ENCODE measurements at places on chromosomes 1 and 21. TPM values are rescaled to one million over a fixed set of nuclear protein-coding genes. Genes with fewer than 3 reads are reported as not detected.

TDRD5 gene
- not detected for total RNA-seq

- no peak for DNase-seq
Measured at GRCh38 chr1:25572708-25573590, 29.5 kb downstream of the LDLRAP1 start.

SH3D21 gene
- total RNA-seq = 0.06 TPM

- DNase-seq = no peak
Measured at GRCh38 chr1:228088586-228089498, 6.3 kb downstream of the ARF1 start.

DNA sequence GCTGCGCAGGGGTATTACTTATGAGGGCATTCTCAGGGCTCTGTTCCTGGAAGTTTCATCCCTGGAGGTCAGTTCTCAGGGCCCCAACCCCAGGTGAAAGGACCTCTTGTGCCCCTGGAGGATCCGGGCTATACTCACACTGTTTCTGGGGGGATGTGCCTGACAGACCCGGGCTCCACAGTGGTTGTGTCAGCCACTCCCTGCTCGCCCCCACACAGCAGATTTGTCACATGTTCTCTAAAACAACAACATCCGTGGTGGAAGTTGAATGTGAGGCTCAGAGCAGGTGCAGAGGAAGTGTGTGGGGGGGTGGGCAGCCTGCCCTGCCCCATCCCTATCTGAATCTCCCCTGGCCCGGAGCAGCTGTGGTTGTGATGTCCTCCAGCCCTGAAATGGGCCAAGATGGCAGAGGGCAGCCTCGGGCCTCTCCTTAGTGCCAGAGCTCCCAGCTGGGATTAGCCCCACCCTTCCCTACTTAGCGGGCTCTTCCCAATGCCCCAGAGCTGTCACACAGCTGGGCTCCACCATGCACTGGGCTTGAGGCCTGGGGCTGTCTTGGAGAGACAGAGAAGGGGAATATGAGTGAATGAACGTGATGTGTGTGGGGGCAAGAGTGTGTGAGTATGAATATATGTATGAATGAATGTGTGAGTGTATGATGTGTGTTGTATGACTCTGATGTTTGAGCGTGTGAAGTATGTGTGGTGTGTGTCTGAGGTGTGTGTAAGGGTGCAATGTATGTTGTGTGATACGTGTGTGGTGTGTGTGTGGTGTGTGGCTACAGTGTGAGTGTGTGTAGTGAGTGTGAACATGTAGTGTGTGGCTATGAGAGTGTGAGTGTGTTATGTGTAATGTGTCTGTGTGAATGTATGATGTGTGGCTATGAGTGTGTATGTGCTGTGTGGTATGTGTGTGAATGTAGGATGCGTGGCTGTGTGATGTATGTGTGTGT is 1.5 kb upstream of the FCMR start:
- no peak for DNase-seq

GSTM3 gene
- 228 TPM for total RNA-seq

DNA sequence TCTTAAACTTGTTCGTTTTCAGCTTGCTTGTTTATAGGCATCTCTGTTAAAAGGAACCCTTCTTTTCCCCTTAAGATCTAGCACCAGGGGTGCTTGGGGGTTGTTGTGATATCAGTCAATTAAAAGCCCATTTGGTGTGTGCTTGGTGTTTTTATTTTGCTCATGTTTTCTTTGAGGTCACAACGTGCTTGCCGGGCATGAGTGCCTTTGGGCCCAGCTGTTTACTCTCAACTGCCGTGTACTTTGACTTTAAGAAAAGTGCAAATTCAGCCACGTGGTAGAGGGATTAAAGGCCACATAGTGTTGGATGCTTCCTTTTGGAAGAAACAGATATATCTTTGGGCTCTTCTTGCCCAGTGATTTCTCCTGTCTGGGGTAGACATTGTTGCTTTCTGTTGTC is 10.5 kb downstream of the ARID1A start:
- DNase-seq = no peak

- DNase-seq = no peak
Measured at GRCh38 chr1:154816937-154817336, 53.1 kb downstream of the KCNN3 start.

DNA sequence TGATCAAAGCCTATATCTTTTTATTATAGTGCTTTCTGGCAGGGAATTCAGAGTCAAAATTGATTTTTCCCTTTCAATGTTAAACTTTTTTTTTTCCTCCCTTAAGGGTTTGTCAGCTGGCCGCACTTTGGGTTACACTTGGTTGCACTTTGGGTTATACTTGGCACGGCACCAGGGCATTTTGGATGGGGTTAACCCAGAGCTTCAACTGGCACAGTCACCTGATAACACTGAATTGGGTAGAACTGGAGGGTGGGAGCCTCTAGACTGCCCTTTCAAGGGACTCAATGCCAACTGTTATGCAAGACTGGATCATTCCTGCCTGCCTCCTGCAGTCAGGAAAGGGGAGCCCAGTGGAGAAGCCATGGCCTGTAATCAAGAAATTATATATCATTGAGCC is 211.5 kb downstream of the KCNJ6 start:
- no peak for DNase-seq

GRCh38 chr1:202599669-202600431 is 110.4 kb downstream of the SYT2 start:
- peak; percentile 78 for DNase-seq

PTGFR gene
- total RNA-seq = 0.12 TPM

DNA sequence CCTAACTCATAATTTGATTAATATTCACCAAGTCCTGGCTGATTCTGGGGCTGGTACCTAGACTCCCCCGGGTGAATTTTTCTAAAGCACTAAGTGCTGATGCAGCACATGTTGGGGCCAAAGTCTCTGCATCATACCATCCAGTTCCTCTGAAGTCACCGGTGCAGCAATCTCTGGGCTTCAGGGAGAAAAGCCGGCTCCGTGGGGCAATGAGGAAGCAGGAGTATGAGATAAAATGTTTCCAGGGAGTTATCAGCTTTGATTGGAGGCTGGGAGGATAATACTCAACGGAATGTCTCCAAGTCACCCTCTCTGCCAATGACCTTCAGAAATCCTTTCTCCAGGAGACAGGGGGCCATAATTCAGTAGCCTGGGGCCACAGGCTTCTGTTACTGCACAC is 1.2 kb downstream of the FCAMR start:
- no peak for DNase-seq

DNA sequence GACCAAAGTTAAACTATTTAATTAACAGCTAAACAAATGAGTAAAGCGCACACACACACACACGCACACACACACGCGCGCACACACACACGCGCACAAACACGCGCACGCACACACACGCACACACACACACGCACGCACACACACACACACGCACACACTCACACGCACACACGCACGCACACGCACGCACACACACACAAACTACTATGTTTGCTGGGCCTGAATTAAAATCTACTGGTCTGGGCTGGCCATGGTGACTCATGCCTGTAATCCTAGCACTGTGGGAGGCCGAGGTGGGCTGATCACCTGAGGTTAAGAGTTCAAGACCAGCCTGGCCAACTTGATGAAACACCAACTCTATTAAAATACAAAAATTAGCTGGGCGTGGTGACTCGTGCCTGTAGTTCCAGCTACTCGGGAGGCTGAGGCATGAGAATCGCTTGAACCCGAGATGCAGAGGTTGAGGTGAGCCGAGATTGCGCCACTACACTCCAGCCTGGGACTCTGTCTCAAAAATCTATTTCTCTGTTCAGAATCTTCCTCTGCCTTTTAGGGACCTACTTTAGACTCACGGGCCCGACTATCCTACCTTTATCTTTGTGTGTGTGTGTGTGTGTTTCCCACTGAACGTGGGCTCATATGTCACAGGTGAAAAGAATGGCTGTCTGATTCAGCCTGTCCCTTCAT is 37.5 kb upstream of the DNAJC11 start:
- no peak for DNase-seq

DNA sequence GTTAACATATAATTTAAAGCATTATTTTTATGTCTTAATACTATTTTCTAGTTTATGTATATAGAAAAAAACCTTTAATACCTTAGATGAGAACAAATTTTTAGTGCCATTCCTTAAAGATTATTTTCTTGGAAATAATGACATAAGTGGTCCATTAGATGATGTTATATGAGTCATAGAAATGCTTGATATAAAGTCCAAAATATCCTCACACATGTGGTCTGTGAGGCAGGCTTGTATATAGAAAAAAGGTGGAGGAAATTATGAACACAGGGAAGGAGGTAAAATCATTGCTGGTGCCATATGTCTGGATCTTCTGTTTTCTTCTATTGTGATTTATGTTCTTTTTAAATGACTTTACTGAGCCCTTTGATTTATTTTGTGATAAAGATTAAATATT is 79.3 kb downstream of the MAP3K7CL start:
- DNase-seq = no peak

PRR9 gene
- total RNA-seq = not detected

AVPR1B gene
- total RNA-seq = not detected

DCAF6 gene
- 17.7 TPM for total RNA-seq

DNA sequence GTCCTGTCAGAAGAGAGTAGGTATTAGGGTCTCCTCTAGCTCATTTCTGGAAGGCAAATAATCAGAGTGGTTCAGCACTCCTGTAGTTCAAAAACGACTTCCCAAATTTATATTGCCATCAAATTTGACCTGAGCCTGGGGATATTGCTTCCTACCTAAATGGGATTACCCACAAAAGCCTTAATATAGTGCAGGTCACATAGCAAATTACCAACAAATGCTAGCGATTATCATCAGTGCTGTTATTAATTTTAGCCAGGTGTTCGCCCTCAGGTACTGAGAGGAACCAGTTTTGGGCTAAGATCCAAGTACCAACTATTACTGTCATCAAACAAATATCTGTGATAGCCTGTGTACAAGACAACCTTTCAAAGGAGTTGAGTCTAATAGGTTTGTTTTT is 661.8 kb upstream of the PTBP2 start:
- DNase-seq = no peak

DNA sequence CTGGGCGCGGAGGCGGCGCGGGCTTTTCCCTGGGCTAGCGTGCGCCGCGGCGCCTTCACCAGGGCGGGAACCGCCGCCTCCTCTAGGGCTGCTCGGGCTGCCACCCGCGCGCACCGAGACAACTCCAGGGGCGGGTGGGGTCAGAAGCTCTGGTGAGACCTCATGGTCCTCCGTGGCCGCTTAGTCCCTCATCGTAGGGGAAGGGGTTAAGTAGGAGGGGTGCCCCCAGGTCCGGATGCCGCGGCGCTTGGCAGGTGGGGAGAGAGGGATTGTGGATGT is 559 bp downstream of the SERTAD4 start:
- DNase-seq = no peak

GRCh38 chr1:48526008-48526710 is 54.2 kb upstream of the SPATA6 start:
- DNase-seq = peak; percentile 41

DNA sequence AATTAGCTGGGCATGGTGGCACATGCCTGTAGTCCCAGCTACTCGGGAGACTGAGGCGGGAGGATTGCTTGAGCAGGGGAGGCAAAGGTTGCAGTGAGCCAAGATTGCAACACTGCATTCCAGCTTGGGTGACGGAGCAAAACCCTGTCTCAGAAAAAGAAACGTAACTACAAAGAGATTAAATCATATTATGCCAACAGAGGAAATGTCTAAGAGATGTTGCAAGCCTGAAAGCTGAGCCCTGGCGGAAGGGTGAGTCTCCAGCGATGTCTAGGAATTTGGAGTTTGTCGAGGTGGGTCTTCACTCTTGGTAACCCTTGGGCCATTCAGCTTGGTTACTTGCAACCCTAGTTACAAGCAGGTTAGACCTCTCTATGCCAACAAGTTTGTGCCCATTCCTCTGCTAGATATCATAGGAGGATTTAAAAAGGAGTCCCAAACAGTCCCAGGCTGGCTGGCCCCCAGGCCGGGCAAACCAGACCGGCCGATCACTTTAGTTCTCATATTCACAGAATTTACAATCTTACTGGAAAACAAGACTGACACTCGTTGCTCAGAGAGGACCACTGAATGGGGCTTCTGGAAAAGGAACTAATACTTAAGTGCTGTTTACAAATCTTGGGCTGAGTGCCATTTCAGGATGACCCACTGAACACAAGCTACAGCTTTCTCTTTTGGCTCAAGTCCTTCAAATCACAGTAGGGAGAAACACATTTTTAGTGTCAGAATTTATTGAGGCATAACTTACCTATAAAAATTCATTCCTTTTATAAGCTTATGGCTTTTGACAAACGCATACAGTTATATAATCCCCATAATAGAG is 27.1 kb downstream of the SLC30A1 start:
- no peak for DNase-seq

GJB3 gene
- not detected for total RNA-seq

- peak; percentile 27 for DNase-seq
Measured at GRCh38 chr1:59903141-59903754, 23.3 kb downstream of the CYP2J2 start.

GRCh38 chr1:244796719-244797406 is 38.6 kb upstream of the COX20 start:
- peak; percentile 58 for DNase-seq

DNA sequence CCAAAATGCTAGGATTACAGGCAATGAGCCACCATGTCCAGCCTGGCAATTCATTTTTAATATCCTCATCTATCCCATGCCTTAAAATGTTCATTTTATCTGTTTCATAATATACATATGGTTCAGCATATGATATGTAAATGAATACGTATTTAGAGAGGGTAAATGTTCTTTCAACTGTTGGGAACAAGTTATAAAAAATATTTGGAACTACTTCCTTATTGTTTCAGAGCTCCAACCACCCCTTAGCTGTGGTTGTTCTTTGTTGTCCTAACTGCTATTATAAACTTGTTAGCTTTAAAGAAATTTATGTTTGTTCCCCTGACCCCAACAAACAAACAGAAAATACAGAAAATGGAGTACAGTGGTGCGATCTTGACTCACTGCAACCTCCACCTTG is 14.5 kb downstream of the MCOLN2 start:
- DNase-seq = no peak

- DNase-seq = no peak
Measured at GRCh38 chr1:213269829-213270228, 218.8 kb downstream of the RPS6KC1 start.

GRCh38 chr1:202710070-202711045 is at the start of gene SYT2:
SYT2 (minus strand) TSS chr1:202710454; CDS start chr1:202605772, 104,682 bp downstream.
- no peak for DNase-seq

- peak; percentile 64 for DNase-seq
Measured at GRCh38 chr1:68383092-68383491, 66.7 kb downstream of the RPE65 start.

NES gene
- 0.48 TPM for total RNA-seq

GRCh38 chr1:245118806-245119205 is 36.0 kb upstream of the KIF26B start:
- no peak for DNase-seq

- DNase-seq = peak; percentile 64
Measured at GRCh38 chr1:209190591-209191261, 392.8 kb upstream of the CAMK1G start.

GRCh38 chr1:166603296-166603695 is 236.0 kb upstream of the POGK start:
- DNase-seq = no peak

DNA sequence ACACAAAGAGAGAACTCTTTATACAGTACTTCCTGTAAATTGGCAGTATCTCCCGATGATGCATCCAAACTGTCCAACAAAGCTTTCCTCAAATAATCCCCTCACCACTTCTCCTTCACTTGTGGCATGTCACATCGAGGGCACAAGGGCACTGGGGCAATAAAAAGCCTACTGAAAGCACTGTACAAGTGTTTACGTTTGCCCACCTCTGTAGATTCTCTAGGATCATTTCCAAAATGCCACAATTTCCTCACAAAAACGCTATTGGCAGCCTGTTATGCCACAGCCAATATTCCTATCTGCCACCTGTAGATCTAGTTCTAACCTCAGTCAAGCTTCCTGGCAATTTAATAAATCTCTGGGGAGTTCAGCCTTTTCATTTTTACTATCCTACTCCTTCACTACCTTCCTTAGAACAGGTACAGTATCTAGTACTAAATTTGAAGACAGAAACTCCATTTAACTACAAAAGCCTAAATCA is 39.9 kb downstream of the HNRNPR start:
- no peak for DNase-seq
